ENCODE measurements at places on chromosomes 4 and X.

DNA sequence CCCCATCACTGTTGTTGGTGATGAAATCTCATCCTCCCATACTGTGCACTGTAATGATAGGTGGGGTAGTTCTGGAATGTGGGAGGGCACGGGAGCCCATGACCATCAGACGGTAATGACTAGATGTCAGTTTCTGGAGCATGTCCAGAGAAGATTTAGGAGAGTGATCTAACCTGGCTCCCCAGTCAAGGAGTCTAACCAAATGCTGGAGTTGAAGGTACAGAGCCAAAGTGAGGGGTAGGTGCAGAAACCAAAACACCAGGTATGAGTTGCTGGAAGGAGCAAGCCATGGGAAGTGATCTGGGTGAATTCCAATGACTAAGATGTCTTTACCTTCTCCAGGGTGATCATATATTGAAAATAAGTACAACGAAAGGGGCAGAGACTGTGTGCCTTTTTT is 296.9 kb downstream of the INPP4B start:
- no peak for DNase-seq

DNA sequence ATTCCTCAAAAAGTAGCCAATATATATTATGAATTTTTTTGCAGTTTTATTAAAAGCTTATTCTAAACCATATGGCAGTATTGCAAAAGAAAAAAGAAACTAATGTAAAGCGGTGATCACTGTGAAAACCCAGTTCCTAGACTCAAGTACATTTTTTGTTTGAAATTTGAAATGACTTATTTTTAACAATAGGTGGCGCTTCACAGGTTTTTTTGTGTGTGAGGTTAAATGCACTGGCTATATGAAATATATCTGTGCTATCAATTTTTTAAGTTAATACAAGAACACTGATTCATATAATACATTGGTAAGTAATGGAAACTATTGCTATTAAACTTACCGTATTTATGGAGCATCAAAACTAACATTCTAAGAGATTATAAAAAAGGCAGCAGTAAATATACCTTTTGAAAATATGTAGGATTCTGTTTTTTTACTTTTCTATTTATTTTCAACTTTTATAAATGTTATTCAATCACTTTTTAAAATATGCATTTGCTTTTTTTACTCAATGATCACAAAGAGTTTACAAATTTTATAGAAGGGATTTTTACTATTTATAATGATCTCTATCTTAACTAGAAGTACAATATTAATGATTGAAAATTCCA is 5.6 kb upstream of the SPRY1 start:
- no peak for DNase-seq

- DNase-seq: no peak
Measured at GRCh38 chrX:73214426-73215094, at the start of gene NAP1L2. NAP1L2 (minus strand) TSS chrX:73214851; CDS start chrX:73214492, 359 bp downstream.

GRCh38 chrX:13855689-13856450 is 39.0 kb upstream of the GPM6B start:
- no peak for DNase-seq

DNA sequence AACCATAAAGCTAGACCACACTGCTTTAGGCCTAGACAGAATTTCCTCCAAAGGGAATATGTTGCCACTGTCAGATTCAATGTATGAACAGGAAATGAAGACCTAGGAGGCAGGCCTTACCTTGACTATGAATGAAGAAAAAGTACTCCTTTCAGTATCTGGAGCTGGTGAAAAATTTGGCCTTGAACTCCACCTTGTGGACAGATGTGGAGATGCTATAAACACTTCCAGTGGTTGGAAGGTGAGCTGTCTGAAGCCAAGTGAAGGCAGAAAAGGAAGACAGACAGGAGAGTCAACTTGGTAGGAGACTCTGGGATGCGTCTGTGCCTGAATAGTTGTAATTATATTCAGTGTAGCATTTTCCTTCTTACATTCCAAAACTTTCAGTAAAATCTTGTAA is 17.2 kb downstream of the SPIN3 start:
- no peak for DNase-seq
